Aorta (tissue), 5 donors: ENCODE measurements at places on chromosomes 3 and 15. TPM values are rescaled to one million over a fixed set of nuclear protein-coding genes. Genes with fewer than 3 reads are reported as not detected.

GRCh38 chr15:27509014-27509413, 538.0 kb downstream of the GABRG3 start:
- no peak for DNase-seq

DNA sequence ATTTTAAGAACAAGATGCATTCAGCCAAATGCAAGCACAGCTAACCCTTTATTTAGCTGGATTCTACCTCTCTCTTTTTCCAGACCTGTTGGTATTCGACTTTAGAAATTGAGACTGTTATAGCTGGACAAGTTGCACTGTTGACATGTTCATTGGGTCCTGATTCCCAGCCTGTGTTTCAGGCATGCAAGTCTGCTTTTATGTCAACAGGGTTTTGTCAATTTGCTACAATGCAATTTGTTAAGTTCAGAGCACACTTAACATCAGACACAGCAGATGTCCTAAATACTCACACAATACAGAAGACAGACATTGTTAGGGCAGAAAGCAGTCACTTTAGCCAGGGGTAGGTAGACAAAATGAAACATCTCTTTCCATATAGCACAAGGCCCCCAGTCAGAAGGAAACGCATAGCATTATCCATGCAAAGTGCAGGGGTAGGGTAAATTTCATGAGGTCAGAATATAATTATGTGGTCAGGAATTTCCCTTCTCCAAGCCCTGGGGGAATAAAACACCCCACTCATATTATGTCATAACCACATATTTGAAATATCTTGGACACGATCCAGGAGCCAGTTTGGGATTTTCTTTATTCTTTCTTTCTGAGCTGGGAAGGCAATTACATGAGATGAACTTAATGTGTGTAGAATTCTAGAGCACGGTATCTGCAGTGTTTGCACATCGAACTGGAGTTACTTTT, 504.1 kb downstream of the NTRK3 start:
- DNase-seq: no peak

DNA sequence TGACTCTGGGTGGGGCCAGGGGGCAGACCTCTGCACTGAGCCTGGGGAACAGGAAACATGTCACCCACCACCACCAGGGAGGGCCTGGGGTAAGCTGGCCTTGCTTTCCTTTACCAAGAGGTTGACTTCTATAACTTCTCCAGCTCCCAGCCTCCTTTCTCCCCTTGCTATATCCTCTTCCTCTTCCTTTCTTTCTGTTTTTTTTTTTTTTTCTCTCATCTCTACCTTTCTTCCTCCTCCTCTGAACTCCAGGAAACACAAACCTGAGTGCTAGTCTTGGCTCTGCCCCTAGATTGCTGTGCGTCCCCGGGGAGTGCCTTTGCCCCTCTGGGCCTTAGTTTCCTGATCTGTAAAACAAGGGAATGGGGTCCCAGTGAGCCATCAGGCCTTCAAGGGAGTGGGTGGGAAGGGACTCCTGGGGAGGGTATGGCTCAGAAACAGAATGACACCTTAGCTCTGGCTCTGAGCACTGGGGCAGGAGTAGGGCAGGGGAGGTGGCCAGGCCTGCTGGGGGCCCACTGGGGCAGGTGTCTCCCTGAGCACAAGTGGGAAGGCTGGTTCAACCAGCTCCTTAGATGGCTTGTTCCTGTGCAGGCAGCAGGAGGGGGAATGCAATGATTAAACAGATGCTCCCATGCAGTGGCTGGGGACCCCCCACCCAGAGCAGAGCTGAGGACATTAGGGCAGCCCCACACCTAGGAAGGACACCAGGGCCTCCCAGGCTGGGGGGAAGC, 4.3 kb downstream of the SNX33 start:
- DNase-seq: no peak

DNA sequence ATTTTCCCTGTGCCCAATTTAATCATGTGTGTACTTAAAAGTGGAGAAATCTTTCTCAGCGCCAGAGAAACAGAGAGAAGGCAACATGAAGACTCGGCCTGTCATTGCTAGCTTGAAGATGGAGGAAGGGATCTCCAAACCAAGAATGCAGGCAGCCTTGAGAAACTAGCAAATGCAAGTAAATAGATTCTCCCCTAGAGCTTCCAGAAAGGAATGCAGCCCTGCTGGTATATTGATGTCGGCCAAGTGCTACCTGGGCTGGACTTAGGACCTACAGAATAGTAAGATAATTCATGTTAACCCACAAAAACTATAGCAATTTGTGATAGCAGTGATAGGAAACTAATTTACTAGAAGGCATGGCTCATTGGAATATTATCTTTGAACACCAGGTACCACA, 150.9 kb upstream of the ABI3BP start:
- DNase-seq: no peak

- no peak for DNase-seq
These were observed 2.2 kb downstream of the NR2F2 start for GRCh38 chr15:96332637-96333121.

DNA sequence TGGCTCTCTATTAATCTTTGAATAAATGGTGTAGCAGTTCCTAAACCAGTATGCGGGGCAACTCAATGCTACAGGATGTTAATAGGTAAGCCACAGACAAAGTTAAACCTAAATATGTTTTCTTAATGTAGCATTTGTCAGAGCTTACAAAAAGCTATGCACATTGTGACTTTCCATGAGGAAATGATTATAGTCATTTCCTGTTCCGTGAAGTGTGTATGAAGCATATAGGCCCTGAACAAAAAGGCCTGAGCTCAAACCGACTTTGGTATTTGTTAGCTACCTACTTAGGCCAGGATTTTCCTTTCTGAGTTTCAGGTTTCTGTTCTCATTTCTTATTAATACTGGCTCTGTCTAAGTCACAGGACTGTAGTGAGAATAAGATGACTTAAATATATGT, 14.2 kb downstream of the ZNF80 start:
- no peak for DNase-seq

DNA sequence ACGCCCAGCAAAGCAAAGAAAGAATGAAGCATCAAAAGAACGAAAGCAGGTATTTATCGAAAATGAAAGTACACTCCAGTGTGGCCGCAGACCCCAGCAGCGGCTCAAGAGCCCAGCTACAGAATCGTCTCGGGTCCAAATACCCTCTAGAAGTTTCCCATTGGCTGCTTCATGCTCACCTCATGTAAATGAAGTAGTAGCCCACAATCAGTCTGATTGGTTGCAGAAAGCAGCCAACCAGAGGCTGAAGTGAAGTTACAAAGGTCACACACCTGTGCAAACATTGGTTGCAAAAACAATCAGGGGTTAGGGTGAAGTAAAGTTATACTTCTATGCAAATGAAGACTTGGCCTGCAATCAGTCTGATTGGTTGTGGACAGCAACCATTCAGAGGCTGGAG, 32.0 kb downstream of the SV2B start:
- no peak for DNase-seq

DNA sequence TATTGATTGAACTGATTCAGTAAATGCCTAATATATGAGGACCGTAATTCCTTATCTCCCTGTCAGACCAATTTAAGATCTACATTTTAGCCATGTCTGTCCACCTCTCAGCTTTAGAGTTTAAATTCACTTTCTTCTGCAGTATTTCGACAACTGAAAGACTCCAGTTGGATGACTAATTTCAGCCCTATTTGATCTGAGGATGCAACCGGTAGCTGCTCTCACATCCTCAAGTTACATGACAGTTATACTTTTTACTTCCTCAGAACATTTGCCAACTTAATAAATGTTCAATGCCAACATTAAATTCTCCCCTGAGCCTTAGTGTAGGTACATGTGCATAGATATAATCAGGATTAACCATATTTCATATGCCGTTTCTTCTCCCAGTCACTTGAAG, 2.5 kb upstream of the HHLA2 start:
- no peak for DNase-seq

Gene PAK6
- 0.91 TPM for total RNA-seq

Gene SLC6A20
- 0.10 TPM for total RNA-seq

Gene VWA5B2
- not detected for total RNA-seq

Gene RASL12
- total RNA-seq: 86.9 TPM

Gene CD80
- 1.8 TPM for total RNA-seq
